Suprapubic skin (tissue), 4 donors: ENCODE measurements at places on chromosomes 2 and 18.
A peak's percentile ranks its signal among the peaks of the same experiment; 100 is the strongest.

DNA sequence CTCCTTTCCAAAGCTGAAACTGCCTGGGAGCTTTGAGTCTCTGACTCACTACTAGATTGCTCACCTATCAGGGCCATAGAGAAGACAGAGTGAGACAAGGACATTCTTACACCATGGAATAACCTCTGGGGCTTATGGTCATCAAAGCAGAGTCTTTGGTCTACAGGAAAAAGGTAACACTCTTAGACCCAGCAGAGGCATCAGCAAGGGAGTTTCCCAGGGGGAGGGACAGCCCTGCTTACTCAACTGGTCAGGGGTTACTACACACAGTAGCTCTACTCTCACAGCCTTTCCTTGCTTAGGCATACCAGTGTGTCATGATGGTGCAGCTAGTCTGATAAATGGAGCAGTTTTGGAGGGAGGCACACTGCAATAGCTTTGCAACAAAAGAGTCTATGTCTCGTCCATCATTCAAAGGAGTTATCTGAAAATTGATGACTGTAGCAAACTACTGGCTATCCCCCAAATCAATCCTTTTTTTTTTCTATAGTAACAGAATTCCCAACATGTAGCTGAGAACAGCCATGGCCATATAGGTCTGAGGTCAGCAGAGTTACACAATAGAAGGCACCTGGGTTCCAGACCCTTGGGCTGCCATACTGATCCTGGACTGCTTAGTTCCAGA is 22.4 kb upstream of the CD28 start:
- DNase-seq = no peak

GRCh38 chr18:59423259-59423658 is 64.2 kb upstream of the LMAN1 start:
- no peak for DNase-seq

GRCh38 chr2:58428096-58429013 is 187.2 kb upstream of the FANCL start:
- no peak for DNase-seq

GRCh38 chr2:206569470-206569869 is 72.8 kb upstream of the FAM237A start:
- DNase-seq = no peak

GRCh38 chr2:65483763-65484162 is 51.4 kb upstream of the SPRED2 start:
- DNase-seq = no peak

DNA sequence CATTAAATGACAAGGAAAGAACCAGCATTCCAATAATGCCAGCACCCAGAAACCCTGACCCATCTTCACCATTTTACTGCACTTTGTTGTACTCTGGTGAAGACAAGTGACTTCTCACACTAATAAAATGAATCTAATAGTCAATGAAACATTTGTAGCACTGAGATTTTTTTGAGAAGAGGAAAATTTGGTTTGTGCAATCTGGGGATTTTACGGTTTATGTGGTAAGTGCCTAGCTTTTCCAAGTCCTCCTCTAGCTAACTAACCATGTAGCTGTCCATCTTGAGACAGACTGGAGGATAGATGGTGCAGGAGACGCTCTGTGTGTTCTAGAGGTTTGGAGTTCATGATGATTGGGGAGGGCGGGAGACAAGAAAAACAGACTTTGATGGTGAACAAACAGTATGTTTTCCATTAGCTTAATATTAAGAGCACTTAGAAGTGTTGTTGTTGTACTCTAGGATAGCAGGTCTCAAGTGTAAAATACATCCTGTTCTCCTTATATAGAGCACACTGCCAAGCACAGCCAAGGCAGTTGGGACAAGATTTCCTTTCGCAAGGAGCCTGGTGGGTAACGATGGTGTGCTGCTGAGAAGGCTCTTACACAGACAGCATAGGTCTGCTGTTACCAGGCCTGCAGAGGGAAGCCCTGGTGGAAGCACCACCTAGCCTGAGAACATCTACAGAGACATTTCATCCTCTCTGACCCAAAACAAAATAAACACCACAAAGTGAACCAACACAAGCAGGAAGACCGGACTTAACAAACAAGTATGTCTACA is 83.7 kb downstream of the BCL11A start:
- no peak for DNase-seq

- DNase-seq = no peak
These were observed 148.7 kb downstream of the TFCP2L1 start for GRCh38 chr2:121136323-121136722.

DNA sequence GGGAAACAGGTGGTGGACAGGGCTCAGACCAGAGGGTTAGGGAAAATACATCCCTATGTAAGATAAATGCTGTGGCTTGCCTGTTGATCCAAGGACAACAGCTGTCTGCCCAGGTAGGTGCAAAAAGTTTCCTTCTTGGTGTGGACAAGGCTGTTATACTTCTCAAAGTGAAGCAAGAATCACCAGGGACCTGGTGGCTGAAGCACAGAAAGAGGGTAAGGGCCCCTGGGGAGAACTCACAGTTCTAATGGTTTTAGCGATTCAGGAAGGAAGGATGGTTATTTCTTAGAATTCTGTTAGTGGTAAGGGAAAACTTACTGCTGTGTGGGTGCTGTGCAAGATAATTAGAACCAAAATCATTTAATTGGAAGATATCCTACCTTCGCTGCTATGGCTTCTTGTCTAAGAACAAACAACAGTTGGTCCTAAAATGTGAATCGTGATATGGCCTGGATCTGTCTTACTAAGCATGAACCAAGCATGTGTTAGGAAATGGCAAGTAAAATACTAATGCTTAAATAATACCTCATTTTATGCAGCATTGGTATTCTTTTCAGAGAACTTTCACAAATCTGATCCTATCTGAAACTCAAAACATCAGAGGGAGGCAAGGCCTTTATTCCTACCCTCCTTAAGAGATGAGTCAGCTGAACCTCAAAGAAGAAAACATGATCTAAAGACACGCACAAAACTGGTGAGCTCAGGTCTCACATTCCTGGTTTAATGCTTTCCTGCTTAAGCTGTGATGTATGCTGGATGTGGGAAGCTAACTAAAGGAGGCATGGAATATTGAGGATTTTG is 159.2 kb upstream of the THUMPD2 start:
- DNase-seq = no peak

- DNase-seq = no peak
These were observed 81.1 kb upstream of the NYAP2 start for GRCh38 chr2:225318440-225318839.

GRCh38 chr18:47283476-47283875 is 32.0 kb upstream of the SKOR2 start:
- DNase-seq = no peak

DNA sequence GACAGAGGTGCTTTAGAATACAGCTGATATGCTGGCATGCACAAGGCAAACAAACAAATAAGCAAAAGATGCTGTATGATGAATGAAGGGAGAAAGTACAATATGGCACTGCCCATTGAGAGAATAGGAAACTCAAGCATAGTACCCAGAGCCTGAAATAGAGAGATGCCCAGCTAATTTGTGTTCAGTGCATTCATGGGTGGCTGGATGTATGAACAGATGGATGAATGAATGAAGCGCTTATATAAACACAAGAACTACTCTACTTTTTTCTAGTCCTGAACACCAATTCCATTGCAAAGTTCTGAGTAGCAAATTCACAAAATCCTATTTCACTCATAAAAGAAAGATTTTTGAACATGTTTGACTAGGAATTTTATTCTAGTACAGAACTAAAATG is 756.3 kb downstream of the SATB2 start:
- DNase-seq = no peak

DNA sequence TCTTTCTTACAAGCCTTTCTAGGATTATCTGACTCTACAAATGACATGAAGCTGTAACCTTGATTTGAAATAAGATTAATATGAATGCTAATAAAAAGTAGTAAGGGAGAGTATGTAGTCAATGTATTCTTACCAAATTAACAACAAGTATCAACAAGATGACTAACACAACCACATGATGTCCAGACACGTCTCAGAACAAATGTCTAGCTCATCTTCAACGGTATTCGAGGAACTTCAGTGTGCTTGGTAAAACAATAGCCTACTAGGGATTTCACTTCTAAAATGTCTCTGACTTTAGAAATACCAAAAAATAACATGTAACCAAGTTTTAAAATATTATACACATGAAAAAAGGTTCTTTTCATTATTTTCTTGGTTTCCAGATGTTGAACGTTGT is 3.4 kb downstream of the HDLBP start:
- no peak for DNase-seq

- no peak for DNase-seq
These were observed 74.7 kb upstream of the TMEM200C start for GRCh38 chr18:5969989-5970403.

DNA sequence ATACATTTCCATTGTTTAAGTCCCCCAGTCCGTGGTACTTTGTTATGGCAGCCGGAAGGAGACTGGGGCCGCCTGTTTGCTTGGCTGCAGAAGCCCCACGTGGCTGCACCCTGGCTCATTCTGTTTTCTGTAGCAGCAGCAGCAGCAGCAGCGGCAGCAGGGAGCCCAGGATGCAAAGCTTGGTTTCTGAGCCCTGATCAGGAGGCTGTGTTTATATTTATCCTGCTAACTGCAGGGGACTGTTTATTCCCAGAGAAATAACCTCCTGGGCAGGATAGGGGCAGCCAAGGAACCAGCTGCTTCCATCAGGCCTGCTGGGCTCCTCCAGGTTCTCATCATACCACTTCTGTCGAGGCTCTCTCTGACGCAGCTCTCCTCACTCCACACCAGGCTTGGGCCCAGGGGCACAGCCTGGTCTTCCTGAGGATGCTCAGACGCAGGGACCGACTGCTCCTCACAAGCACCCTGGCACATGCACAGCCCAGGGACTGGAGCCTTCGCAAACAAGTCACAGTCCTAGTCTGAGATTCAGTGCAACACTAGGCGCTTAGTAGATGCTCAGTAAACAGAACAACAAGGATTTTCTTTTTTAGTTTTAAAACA is 139.0 kb downstream of the MSH2 start:
- DNase-seq = no peak

GRCh38 chr2:160402997-160403979 is 90.3 kb downstream of the RBMS1 start:
- DNase-seq = no peak

DNA sequence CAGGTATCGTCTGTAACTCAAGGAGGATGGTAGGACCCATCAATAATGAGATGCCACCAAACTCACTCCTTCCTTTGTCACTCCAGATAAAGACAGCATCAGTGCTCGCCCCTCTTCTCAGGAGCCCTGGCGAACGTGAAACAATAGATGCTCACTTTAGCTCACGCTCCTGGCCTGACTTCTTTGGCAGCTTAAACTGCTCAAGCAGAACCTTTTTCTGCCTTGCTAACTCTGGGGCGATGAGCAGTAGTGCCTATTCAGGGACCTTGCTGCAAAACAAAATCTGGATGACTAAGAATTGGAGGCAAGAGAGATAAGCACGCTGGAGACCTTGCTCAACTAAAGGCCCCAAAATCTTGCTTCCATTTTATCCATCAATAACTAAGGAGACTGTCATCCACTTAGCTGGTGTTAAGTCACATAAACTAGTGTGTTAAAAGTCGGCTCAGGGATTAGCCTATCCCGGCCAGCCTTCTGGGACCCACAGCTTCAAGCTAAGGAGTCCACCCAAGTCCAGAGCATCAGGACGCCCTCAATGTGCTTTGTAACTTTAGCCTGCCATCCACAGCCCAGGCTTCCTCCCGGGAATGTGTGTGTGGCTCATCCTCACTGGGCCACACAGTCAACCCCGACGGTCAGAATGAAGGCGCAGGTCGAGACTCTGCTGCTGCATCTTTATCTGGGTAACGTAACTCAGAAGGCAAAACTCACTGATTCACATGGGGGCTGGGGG is 38.9 kb downstream of the ZNF516 start:
- peak; percentile 34 for DNase-seq
